ENCODE measurements at places on chromosomes 2 and 18.

DNA sequence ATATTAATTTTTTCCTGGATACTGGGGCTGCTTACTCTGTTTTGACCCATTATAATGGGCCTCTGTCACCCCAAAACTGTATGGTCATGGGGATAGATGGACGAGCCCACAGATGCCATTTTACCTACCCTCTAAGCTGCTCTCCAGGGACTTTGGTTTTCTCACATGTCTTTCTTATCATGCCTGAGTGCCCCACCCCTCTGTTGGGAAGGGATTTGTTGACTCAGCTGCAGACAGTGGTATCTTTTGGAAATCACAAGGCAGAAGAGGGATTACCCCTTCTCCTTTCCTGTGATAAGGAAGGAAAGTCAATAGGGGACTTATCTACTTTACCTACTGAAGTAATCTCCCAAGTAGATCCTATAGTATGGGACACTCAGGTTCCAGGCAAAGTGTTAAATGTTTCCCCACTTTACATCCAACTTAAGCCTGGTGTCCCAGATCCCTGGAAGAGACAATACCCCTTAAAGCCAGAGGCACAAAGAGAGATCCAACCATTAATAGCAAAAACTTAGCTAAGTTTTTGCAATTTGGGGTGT, 182.7 kb downstream of the RNF152 start:
- no peak for DNase-seq

DNA sequence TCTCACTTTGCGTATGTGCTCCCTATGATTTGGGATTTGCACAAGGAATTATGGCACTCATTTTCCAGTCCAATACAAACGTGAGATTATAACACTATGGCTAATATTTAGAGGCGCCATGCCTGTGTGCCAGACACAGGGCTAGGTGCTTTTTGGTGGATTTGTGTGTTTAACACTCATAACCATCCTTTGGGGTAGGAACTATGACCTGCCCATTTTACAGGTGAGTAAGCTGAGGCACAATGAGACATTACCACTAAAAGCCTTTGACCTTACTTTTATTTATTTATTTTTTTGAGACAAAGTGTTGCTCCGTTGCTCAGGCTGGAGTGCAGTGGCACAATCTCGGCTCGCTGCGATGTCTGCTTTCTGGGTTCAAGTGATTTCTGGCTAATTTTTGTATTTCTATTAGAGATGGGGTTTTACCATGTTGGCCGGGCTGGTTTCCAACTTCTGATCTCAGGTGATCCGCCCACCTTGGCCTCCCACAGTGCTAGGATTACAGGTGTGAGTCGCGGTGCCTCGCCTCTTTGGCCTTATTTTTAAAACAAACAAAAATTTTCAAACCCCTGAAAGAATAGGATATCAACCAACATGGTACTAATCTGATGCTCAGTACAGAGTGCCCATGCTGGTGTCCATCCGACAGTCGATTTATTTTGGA, 26.6 kb upstream of the GLI2 start:
- DNase-seq, result no peak

DNA sequence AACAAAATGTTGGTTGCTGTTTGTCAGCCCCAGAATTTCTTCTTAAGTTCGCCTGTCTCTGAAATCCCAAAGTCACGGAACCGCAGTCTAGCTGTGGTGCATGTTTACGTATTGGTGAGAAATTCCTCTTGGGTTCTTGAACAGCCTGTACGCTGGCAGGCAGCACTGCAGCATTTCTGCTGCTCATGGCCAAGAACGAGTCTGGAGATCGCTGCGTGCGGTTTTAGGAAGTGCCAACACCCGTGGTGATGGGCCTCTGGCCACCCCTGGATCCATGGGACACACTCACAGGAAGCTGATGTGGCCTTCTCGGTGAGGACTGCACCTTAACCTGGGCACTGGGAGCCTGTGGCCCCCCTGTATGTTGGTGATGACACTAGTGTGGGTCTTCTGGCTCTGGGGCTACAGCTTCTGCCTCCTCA, 23.7 kb downstream of the ASB1 start:
- no peak for DNase-seq

DNA sequence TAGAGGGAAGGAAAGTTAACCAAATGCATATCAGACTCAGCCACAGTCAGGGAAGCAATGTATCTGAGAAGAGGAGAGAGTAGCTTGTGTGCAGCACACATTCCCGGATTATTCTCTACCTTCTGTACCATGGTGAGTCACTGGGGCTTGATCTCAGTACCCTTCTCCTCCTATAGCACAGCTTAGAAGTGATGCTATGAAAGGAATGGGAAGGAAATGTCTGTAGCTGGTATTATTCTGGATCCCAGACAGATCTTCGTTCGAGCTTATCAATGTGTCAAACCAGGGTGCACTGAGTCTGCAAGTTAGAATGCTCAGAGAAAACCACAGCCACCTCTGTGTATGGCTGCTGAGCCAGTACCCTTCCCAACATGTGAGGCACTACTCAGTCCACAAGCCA, 88.0 kb upstream of the NFU1 start:
- DNase-seq, result no peak

DNA sequence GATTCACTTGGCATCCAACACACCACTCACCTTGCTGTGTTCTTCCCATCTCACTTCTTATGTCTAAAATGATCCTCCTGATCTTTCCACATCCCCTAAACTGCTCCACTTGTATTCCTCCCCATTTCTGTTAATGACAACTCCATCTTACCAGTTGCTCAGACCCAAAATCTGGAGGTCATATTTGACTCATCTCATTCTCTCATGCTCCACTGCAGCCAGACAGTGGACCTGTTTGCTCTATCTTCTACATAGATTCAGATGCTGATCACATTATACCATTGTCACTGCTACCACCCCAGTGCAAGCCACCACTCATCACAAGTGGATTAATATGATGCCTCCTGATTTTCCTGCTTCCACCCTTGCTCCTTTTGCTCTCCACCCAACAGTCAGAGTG, 7.9 kb upstream of the NABP1 start:
- no peak for DNase-seq

DNA sequence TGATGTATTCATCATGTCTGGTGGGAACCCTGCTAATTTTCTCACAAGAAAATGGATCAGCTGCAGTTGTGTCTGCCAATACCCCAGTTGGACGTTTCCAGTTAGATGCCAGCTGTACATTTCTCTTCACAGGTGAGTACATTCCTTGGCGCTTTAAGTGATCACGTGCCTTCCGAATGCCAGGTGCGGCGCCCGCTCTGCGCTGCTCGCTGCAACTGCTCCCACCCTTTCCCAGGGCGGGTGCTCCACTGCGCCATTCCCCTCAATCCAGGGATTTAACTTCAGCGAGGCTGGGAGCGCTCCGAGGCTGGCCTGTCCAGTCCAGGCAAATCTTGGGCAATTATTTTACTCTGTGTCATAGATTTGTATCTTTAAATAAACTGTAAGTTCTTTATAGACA, 225.0 kb upstream of the RAB6C start:
- DNase-seq, result no peak

GRCh38 chr18:29960539-29960938, 1082.0 kb downstream of the DSC3 start:
- DNase-seq, result no peak

GRCh38 chr18:62457877-62458276, 64.9 kb upstream of the ZCCHC2 start:
- no peak for DNase-seq

DNA sequence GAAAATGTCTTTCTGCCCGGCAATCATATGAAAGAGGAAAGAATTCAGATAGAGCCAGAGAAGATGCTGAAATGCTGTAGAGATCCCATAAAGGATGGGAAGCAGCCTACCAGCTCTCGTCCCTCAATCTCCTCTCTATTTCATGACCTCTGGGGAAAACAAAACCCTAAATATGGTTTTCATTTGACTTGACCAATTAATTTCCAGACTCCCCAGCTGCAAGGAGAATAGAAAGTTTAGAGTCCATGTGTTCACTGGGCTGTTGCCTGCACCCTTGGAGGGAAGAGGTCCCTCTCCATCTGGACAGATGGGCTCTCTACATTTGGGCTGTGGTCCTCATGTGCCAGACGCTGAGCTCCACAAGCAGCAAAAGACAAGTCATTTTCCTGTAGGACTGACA, 40.6 kb downstream of the CAPN13 start:
- no peak for DNase-seq

DNA sequence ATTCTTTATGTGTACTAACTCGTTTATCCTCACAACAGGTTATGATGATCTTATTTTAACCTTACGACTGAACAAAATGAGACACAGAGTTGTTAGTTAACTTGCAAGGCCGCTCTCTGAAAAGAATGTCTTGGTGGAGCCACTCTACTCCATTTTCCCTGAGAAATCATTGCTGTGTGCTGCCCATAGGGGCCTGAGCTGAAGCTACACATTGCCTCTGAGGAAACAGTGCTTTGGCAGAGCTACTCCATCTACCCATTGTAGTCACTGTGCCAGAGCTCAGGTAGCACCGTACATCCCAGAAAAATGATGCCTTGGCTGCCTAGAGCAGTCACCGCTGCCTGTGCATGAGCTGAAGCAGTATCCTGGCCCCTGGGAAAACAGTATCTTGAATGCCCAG, 61.6 kb downstream of the GULP1 start:
- no peak for DNase-seq

- no peak for DNase-seq
These were observed 339.3 kb downstream of the ALK start for GRCh38 chr2:29582062-29582461.

DNA sequence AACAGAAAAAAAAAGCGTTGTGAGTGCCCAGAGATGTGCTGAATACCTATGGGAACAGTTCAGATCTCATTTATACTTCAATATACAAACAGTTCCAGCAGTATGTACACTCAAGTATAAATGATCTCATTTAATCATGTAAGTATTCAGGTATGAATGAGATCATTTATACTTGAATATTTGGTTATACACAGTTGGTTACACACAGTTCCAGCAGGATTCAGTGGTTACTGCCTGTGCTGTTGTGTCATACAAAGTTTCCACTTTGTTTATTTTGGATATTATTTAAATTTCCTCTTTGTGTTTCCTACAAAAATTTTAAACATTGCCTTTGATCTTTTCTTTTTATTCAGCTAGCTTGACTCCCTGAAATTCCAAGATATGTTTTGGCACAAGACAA, 293.5 kb upstream of the SLC39A10 start:
- no peak for DNase-seq

DNA sequence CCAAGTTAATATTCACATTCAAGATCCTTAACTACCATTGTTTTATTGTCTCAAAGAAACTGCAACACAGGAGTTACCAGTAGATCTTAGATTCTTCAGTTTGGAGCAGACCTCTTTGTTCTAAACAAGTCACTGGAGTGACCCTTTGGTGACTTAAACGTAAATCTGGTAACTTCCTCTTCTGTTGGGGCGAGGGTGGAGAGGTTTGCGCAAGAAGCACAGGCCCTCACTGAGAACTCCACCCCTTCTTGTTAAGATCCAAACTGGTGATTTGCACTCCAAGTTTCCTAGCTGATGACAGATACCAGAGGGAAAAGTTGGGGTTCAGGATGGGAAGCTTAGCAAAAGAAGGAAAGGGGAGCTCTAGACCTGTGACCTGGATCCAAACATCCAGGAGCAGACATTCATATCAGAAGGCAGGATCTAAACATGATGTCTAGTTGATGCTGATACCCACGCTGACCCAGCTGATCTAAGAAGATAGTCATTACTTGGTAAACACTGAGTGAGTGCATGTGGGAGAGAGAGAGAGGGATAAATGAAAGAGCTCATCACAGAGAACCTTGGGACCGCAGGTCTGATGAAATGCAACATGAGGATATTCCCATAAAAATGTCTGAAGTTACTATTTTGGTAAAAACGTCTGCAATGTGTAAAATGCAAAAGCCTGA, 256.0 kb downstream of the CDH20 start:
- no peak for DNase-seq

GRCh38 chr18:13194239-13194638, 24.3 kb upstream of the LDLRAD4 start:
- DNase-seq, result no peak

Measured in activated naive CD4-positive, alpha-beta T cell treated with anti-CD3 and anti-CD28 coated beads, Interleukin-2, amount 10 ng/mL, durations not matched to agents 7 days and 5 days (primary cell).